ENCODE measurements at places on chromosomes 1 and 21.

- DNase-seq = no peak
These were observed 19.7 kb downstream of the EDEM3 start for GRCh38 chr1:184734980-184735379.

- no peak for DNase-seq
These were observed 24.0 kb upstream of the QSOX1 start for GRCh38 chr1:180130651-180131050.

GRCh38 chr1:145858238-145858900, 512 bp downstream of the PIAS3 start:
- DNase-seq = peak; percentile 20

DNA sequence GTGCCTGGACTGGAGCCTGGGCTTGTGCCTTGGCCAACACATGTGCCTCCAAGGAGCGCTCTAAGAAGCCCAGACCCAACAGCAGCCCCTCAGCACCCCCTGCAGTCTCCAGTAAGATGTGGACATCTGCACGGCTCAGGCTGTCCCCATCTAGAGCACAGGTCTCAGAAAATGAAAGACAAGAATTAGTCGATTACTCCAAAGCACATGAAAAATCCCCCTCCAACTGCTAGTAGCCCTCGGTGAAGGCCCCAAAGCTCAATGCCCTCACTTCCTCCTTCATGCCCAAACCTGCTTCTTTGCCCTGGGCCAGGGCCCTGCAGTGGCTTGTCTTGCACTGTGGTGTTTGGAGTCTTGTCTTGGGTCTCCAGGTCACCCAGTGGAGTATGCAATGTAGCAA, 21.9 kb upstream of the ERO1B start:
- peak; percentile 11 for DNase-seq

- no peak for DNase-seq
These were observed 41.8 kb downstream of the MAP3K7CL start for GRCh38 chr21:29172282-29172681.

DNA sequence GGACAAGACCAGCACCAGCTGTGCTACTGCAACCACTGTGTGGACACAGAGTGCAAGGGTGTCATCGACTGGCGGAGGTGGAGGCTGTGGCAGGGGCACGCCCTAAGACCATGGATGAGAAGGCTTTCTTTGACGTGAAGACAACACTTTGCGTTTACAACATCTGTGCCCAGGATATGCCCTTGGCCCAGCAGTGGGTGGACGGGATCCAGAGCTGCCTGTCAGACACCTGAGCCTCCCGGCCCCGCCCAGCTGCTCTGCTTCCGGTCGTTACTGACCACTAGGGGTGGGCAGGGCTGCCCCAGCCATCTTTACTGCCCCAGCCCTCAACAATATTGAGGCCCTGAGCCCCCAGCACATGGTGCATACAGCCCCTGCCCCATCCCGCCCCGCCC, 21.4 kb upstream of the NPPB start:
- no peak for DNase-seq

GRCh38 chr1:87512431-87512830, 183.8 kb downstream of the LMO4 start:
- no peak for DNase-seq

DNA sequence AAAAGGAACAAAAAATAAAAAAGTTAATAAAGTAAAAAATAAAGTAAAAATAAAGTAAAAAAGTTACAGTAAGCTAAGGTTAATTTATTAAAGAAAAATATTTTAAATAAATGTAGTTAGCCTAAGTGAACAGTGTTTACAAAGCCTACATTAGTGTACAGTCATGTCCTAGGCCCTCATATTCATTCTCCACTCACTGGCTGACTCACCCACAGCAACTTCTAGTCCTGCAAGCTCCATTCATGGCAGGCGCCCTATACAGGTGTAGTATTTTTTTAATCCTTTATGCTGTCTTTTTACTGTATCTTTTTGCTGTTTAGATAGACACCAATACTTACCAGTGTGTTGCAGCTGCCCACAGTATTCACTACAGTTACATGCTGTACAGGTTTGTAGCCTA, 12.4 kb downstream of the ADAR start:
- DNase-seq = no peak

DNA sequence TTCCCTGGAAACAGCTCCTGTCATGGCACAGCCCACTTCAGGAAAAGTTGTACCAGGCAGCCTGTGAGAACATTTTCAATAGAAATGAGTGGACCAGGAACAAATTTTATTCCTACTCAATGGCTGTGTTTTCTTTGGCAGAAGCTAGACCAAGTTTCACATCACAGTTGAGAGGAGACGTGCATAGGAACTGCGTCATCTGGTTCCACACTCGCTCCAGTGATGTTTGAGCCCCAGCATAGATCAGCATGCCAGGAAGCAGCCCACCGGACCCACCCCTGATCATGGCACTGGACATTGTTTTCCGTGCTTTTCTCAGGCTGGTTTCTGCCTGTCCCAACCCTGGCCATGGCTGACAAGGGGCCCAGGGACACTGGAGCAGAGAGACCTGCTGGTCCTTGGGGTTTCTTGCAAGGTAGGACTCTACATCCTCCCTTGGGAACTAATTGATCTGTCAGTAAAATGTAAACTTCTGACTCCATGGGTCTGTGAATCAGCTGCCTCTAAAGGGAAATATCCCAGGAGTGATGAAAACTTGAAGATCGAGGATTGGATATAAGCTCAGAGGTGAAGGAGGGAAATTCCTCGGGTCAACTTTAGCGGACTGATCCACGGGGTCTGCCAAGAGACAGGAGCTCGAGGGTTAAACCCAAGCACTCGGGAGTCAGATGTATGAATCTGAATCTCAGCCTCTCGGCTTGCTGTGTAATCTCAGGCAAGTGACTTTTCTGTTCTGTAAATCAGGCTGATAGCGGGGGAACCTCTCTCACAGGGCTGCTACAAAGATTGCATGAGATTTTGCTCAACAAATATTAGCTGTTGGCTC, 35.7 kb downstream of the NEK2 start:
- DNase-seq = no peak

DNA sequence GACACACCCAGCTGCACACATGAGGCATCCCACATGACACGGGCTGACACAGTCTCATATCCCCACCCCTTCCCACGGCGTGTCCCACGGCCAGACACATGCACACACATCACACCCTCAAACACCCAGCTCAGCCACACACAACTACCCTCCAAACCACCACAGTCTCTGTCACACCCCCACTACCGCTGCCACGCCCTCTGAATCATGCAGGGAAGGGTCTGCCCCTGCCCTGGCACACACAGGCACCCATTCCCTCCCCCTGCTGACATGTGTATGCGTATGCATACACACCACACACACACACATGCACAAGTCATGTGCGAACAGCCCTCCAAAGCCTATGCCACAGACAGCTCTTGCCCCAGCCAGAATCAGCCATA, 22.6 kb downstream of the PODN start:
- DNase-seq = no peak

DNA sequence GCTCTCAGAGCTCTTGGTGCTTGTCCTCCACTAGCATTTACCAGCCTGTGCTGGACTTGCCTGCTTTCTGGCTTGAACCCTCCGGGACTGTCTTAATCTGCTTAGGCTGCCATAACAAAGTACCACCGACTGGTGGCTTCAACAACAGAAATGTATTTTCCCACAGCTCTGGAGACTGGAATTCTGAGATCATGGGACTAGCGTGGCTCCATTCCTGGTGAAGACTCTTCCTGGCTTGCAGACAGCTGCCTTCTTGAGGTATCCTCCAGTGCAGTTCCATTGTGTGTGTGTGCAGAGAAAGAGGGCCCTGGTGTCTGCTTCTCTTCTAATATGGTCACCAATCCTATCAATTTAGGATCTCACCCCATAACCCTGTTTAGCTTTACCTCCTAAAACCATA, 22.0 kb upstream of the RCAN1 start:
- no peak for DNase-seq

- DNase-seq = no peak
These were observed 127.0 kb downstream of the LTN1 start for GRCh38 chr21:28865488-28866186.

DNA sequence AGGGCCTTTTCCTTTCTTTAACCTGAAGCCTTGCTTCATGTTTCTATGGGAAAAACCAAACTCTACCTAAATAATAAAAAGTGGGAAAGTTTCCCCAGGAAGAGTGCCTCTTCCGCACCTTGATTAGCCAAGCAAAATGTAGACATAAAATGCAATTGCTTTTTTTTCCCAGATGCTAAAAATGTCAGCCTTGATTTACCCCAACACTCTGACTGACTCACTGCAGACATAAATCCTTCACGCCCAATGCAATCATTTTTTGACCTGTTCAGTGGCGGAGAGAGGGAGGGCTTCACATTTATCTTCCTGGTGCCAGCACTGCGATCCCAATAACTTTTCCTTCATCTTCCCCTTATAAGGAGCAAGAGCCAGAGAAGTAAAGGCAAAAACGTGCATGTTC, 261.5 kb downstream of the SEC16B start:
- no peak for DNase-seq

GRCh38 chr1:160308451-160309184, 23.7 kb upstream of the PEX19 start:
- no peak for DNase-seq

GRCh38 chr1:67947114-67947513, 103.3 kb downstream of the DIRAS3 start:
- DNase-seq = no peak

GRCh38 chr1:15246960-15247614, at the start of gene FHAD1:
TSS of gene FHAD1 (plus strand) at chr1:15247223. CDS start at chr1:15251785, 4,562 bp downstream.
- DNase-seq = no peak

Measured in naive thymus-derived CD4-positive, alpha-beta T cell (primary cell).